ENCODE measurements at places on chromosomes 1 and 21. TPM values are rescaled to one million over a fixed set of nuclear protein-coding genes. Genes with fewer than 3 reads are reported as not detected.
A peak's percentile ranks its signal among the peaks of the same experiment; 100 is the strongest.

DNA sequence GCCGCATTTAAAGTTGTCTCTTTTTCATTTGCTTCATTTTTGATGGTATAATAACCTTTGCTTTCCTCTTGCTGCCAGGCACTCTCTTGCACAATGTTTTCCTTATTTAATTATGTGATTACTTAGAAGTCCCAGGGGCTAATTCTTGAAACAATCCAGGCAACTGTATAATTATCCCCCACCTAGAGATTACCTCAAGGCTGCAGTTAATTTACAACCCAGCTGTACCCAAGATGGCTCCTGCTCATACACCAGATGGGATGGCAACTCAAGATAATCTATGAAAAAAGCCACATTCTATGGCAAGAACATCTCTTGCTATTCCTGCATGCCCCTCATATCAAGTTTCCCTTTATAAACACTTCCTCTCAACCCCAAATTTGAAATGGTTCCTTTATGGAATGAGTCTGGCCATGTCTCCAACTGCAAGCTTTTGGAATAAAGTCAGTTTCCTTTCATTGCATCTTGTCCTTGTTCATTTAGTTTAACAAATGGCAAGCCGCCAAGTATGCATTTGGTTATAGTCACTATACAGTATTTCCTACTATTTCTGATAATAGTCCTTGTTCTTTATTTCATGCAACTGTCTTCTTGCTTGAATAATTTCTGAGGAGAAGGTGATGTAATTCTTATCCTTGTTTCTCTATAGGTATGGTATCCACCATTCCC is 1042.6 kb downstream of the PLA2G4A start:
- no peaks in the 10 kb centered on the region for H3K4me1 ChIP-seq
- no peaks in the 10 kb centered on the region for H3K27me3 ChIP-seq
- no peak overlapping the region for H3K4me3 ChIP-seq
- no peak overlapping the region for H3K27ac ChIP-seq

- H3K27ac ChIP-seq: no peak overlapping the region
- no peaks in the 10 kb centered on the region for H3K36me3 ChIP-seq
- H3K4me3 ChIP-seq: no peak overlapping the region
- H3K27me3 ChIP-seq: peaks cover 50% of the 10 kb centered on the region
- H3K4me1 ChIP-seq: no peaks in the 10 kb centered on the region
- DNase-seq: no peak
These were observed 71.4 kb upstream of the HSPA13 start for GRCh38 chr21:14454016-14455009.

GRCh38 chr1:236760986-236761385 is 34.1 kb upstream of the MTR start:
- H3K27ac ChIP-seq: no peak overlapping the region
- H3K27me3 ChIP-seq: peaks cover 29% of the 10 kb centered on the region
- no peak overlapping the region for H3K4me3 ChIP-seq
- H3K36me3 ChIP-seq: no peaks in the 10 kb centered on the region
- H3K4me1 ChIP-seq: no peaks in the 10 kb centered on the region
- no peak for DNase-seq

- no peak overlapping the region for H3K27ac ChIP-seq
- peaks cover 21% of the 10 kb centered on the region for H3K36me3 ChIP-seq
- no peaks in the 10 kb centered on the region for H3K27me3 ChIP-seq
- DNase-seq: peak; percentile 21
These were observed 719 bp downstream of the SOD1 start for GRCh38 chr21:31660259-31660565.

DNA sequence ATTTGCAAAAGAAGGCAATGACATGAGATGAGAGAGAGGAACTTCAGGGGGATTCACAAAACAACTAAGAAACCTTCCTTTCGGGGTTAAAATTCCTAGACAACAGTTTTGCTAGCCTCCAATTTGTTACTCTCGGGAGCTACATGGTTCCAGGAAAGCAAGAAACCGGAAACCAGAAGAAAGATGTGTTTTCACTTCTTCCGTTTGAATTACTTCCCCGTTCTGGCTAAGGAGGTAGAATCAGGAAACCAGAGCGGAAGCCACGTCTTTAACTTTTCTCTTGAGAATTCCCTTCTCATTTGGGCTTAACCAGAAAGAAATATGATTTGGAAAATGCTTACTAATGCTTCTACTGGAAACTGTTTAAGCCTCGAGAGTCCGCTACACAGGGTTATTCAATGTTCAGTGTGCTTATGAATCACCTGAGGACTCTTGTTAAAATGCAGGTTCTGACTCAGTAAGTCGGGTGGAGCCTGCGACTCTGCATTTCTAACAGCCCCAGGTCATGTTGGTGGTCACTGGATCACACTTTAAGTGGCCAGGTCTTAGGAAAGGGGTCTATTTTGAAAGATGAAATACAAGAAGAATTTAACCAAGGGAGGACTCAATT is 43.5 kb upstream of the MCOLN3 start:
- no peaks in the 10 kb centered on the region for H3K36me3 ChIP-seq
- peaks cover 12% of the 10 kb centered on the region for H3K27me3 ChIP-seq
- no peak overlapping the region for H3K4me3 ChIP-seq
- no peak for DNase-seq
- no peak overlapping the region for H3K27ac ChIP-seq

GRCh38 chr1:19460535-19461219 is 24.7 kb downstream of the CAPZB start:
- no peak overlapping the region for H3K4me3 ChIP-seq
- no peak overlapping the region for H3K27ac ChIP-seq
- H3K4me1 ChIP-seq: peaks cover 16% of the 10 kb centered on the region
- DNase-seq: no peak
- no peaks in the 10 kb centered on the region for H3K27me3 ChIP-seq

- H3K36me3 ChIP-seq: no peaks in the 10 kb centered on the region
- H3K4me3 ChIP-seq: no peak overlapping the region
- H3K4me1 ChIP-seq: no peaks in the 10 kb centered on the region
These were observed 34.1 kb upstream of the GPR52 start for GRCh38 chr1:174413632-174414031.

GRCh38 chr21:30515681-30516080 is 13.7 kb upstream of the KRTAP19-5 start:
- no peaks in the 10 kb centered on the region for H3K4me1 ChIP-seq
- H3K27ac ChIP-seq: no peak overlapping the region
- H3K36me3 ChIP-seq: no peaks in the 10 kb centered on the region
- DNase-seq: no peak

CCDC30 gene
- 0.46 TPM for total RNA-seq

DNA sequence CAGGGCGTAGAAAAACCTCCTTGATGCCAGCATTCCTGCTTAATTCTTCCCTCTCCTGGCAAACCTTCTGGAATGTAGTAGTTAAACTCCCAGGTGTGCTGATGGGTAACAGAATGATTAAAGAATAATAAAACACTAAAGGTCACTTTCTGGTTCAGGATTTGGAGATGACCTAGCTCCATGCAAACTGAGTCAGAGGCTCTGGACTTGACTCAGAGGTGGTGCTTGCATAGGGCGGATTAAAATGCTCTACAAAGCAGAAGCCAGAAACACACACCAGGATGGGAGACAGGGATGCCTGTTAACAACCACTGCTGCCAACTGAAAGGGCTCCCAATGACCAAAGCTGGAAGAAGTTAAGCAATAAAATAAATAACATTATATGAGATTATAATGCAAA is 41.5 kb downstream of the KRTAP19-8 start:
- H3K4me1 ChIP-seq: no peaks in the 10 kb centered on the region
- H3K27ac ChIP-seq: no peak overlapping the region
- H3K4me3 ChIP-seq: no peak overlapping the region
- no peaks in the 10 kb centered on the region for H3K36me3 ChIP-seq
- peaks cover 47% of the 10 kb centered on the region for H3K27me3 ChIP-seq
- no peak for DNase-seq

OR2T35 gene
- total RNA-seq: not detected

GRCh38 chr1:168977618-168978017 is 128.9 kb upstream of the ATP1B1 start:
- no peak overlapping the region for H3K4me3 ChIP-seq
- H3K4me1 ChIP-seq: peaks cover 13% of the 10 kb centered on the region
- no peaks in the 10 kb centered on the region for H3K36me3 ChIP-seq
- no peaks in the 10 kb centered on the region for H3K27me3 ChIP-seq
- DNase-seq: peak; percentile 18

DNA sequence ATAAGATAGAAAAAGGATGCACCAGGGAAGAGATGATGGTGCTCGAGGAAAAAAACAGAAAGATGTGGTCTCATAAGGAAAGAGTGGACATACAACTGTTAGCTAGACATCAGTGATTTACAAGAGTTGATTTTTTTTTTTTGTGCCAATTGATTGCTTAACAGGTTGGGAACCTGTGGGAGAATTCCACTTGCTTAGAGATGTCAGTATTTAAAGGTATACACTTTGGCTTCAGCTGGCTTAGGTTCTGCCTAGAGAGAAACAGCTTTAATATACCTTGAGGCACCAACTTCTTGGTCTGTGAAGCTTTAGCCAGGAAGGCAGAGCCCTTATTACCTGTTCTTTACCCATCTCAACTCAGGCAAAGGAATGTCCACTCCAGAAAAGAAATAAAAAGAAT is 303.8 kb downstream of the PAPPA2 start:
- no peak overlapping the region for H3K27ac ChIP-seq
- peaks cover 36% of the 10 kb centered on the region for H3K27me3 ChIP-seq
- H3K4me1 ChIP-seq: no peaks in the 10 kb centered on the region
- H3K4me3 ChIP-seq: no peak overlapping the region

CSDE1 gene
- 380 TPM for total RNA-seq

DNA sequence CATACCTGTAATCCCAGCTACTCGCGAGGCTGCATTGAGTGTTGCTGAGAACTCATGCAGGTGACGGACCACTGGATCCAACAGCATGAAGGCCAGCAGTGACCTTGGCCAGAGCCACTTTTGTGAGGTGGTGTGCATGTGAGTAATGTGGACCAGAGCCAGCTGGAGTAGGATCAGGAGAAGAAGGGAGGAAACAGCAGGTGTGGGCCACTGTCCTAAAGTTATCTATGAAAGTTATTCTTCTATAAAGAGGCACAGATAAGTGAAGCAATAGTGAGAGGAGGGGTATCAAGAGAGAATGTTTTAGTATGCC is 47.8 kb downstream of the TCP10L start:
- H3K27ac ChIP-seq: no peak overlapping the region
- no peaks in the 10 kb centered on the region for H3K27me3 ChIP-seq
- no peaks in the 10 kb centered on the region for H3K36me3 ChIP-seq
- H3K4me3 ChIP-seq: no peak overlapping the region
- H3K4me1 ChIP-seq: no peaks in the 10 kb centered on the region
- no peak for DNase-seq

SLC25A33 gene
- total RNA-seq: 14.5 TPM

Data from PC-3 (cell line).